Activated CD8-positive, alpha-beta memory T cell treated with anti-CD3 and anti-CD28 coated beads for 36 hours (primary cell): ENCODE measurements at places on chromosomes 5 and 9. TPM values are rescaled to one million over a fixed set of nuclear protein-coding genes. Genes with fewer than 3 reads are reported as not detected.

Gene CCDC192
- total RNA-seq: not detected

Gene OR1L4
- not detected for total RNA-seq

Gene ATG12
- total RNA-seq: 34.2 TPM

Gene MARVELD2
- total RNA-seq: 0.27 TPM

Gene CDC20B
- 0.08 TPM for total RNA-seq

Gene ELL2
- 82.6 TPM for total RNA-seq

Gene MTREX
- total RNA-seq: 108 TPM

Gene RABEPK
- 40.0 TPM for total RNA-seq

Gene ZFP2
- 0.61 TPM for total RNA-seq

Gene KIF20A
- total RNA-seq: 37.5 TPM

Gene SLC6A7
- total RNA-seq: not detected

Gene PCBD2
- total RNA-seq: 11.3 TPM

Gene ISL1
- not detected for total RNA-seq

Gene ANKRD34B
- not detected for total RNA-seq

Gene SLC34A1
- total RNA-seq: not detected

Gene FBXW2
- total RNA-seq: 68.3 TPM

Gene SPAAR
- total RNA-seq: not detected

Gene ENTREP1
- total RNA-seq: not detected

Gene OR1J1
- not detected for total RNA-seq

Gene RASEF
- not detected for total RNA-seq

Gene LIX1
- total RNA-seq: not detected

Gene CCDC183
- total RNA-seq: not detected

Gene C5
- total RNA-seq: 1.2 TPM

Gene ZNF462
- 0.27 TPM for total RNA-seq

Gene C9orf153
- 0.19 TPM for total RNA-seq

Gene IQGAP2
- 50.0 TPM for total RNA-seq
